CD4-positive, alpha-beta T cell treated with Interleukin-4 for 4 hours (primary cell): ENCODE measurements at places on chromosomes 4 and X.

DNA sequence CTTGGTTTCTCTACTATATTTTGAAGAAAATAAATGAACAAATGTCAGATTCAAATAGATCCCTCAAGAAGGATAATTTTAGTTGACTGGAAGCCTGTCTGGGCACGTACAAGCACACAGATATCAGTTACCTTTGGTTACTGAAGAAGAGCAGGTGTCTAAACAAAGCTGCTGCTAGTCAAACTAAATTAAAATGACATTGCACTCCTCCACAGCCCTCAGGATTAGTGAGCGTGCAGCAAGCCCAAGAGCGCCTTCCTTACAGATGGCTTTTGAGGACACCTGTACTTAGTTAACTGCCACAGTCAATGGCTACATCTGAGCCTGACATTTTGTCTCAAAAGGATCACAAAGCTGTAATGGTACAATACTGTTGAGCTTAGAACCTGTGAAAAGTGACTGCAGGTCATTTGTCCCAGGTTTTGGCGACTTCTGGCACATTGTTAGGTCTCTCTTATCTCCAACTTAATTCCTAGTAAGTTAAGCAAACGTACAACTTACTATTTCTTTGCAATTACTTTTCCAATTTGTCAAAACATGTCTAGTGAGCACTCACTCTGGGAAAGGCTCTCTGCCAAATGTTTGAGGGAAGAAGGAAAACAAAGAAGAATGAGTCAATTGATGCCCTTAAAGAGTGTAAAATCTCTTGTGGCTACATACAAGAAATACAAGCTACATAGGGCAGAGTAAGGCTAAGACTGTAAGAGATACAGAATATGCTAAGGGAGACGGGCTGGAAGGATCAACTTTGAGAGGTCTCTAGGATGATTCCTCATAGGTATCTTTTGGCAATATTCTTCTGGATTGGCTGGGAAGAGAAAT is 25.6 kb upstream of the DAPP1 start:
- no peak for DNase-seq

- no peak for DNase-seq
Observed at GRCh38 chr4:185713272-185713671, 98.7 kb downstream of the SORBS2 start.

GRCh38 chr4:156378033-156378665 is 424.5 kb upstream of the CTSO start:
- no peak for DNase-seq

DNA sequence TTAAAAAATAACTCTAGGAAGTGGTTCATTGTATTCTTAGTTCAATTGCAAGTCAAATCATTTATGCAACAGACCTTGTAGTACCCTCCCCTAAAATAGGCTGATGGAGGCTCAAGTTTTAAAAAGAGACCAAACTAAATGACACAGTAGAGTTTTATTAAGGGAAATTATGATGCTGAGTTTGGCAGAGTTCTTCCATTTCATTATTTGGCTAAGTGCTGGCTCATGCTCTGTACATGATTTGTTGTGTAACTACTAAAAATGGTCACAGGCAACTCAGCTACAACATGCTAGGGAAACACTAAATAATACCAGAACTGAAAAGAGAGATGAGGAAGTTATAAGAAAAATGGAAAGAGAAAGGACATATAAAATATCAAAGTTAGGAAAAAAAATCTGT is 96.1 kb upstream of the TFDP3 start:
- DNase-seq = no peak

- no peak for DNase-seq
Observed at GRCh38 chr4:151850791-151851213, 90.0 kb upstream of the GATB start.

- DNase-seq = no peak
Observed at GRCh38 chrX:16185725-16186136, 18.4 kb downstream of the MAGEB17 start.

GRCh38 chrX:120301960-120302359 is 9.3 kb downstream of the TMEM255A start:
- no peak for DNase-seq

- no peak for DNase-seq
Observed at GRCh38 chr4:41363384-41363981, 106.8 kb downstream of the UCHL1 start.

DNA sequence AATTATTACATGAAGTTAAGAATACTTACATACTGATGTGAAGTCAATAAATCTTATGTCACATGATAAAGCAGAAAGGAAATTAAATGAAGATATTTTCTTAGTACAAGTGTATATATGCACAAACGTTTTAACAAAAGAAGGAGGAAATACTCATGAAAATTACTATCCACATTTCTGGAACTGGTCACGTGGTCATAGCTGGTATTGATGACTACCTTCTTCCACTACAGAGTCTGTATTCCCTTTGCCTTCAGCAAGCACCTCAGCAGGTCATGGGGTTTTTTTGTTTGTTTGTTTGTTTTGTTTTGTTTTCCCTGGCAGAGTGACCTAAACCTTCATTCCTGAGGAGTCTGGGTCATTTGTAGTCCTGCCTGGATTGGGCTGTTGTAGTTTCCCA is 174.9 kb upstream of the BANK1 start:
- no peak for DNase-seq

- DNase-seq = no peak
Observed at GRCh38 chr4:52856801-52857200, 5.3 kb upstream of the RASL11B start.

DNA sequence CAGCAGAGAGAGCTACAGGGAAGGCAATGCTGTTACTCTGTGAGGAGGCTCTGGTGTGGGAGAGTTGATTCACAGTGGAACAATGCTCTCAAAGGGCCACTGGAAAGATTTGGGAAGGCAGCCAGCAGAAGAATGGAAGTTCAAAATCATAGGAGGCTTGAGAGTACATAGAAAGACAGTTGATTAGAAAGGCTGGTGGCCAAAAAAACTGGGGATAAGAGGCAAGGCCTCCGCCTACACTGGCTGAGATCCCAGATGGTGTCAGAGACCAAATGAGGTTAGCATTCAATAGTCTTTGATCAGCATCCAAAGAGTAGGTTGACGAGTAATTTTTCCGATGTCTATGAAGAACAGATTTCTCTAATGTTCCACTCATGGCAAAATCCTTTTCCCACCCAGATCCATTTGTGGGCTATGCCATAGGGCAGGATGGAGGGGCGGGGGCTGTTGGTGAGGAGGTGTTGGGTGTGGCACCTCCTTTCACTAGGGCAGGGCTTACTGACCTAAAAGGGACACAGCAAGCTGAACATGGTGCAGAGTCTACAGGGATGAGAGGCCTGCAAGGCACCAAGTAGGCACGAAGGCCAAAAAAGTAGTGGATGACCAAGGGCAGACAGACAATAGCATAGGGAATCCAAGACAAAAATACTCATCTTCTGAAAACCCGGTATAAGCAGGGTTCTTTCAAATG is 15.1 kb downstream of the TEC start:
- no peak for DNase-seq

DNA sequence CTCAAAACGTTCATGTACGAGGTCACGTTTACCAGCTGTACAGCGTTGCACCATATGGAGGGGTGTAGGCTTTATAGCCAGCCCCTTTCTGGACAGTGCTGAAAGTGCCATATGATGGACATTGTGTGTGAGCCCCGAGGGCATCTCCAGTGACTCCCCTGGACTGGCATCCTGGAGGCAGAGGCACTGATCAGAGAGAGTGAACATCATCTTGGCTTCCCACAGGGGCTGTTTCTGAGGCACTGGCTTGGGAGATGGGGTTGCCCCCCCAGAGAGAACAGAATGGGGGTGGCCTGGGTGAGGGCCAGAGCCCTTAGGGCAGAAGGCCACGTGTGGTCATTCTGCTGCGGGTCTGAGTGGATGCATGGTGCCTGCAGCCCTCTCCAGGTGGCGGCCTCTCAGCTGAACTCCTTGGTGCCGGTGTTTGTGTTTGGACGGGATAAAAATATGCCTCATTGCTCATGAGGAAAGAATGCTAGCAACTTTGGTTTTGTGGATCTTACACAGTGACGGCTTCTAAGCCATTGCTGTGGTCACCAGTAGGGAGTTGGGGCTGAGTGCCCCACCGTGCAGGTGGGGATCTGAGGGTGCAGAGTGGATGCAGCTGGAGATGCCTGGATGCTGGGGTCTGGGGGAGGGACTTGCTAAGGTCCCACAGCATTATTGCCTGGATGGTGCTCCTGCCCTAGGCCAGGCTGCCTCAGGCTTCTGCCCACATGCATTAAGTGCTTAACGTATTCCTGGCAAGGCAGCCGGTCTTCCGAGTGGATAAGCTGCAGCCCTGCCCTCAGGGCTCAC is 3.4 kb downstream of the WFS1 start:
- no peak for DNase-seq

DNA sequence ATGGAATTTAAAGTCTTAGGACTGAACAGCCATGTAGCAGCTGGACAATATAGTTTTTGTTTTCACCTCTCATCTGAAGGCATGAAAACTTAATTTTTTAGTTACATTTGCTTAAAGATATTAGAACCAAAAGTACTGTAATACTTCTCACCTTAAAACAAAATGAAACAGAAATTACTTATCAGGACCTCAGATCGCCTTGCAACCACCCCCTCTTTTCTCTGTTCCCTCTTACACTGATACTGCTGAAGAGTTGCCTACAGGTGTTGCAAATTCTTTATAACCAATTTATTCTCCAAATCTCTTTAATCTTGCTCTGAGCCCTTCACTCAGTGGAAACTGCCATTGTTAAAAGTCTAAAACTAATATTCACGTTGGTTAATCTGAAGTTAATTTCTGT is 145.0 kb downstream of the SPCS3 start:
- DNase-seq = no peak
